ENCODE measurements at places on chromosomes 2 and 18.

DNA sequence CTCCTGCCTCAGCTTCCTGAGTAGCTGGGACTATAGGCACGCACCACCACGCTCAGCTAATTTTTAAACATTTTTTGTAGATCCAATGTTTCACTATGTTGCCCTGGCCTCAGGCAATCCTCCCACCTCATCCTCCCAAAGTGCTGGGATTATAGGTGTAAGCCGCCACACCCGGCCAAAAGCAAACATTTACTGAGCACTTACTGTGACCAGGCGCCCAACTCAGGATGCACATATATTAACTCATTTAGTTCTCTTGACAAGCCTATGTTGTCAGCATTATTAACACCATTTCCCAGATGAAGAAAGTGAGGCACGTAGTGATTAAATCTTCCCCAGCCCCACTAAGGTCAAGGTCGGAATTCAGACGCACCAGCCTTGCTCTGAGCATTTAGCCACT, 41.1 kb downstream of the TMEM37 start:
- DNase-seq: no peak

DNA sequence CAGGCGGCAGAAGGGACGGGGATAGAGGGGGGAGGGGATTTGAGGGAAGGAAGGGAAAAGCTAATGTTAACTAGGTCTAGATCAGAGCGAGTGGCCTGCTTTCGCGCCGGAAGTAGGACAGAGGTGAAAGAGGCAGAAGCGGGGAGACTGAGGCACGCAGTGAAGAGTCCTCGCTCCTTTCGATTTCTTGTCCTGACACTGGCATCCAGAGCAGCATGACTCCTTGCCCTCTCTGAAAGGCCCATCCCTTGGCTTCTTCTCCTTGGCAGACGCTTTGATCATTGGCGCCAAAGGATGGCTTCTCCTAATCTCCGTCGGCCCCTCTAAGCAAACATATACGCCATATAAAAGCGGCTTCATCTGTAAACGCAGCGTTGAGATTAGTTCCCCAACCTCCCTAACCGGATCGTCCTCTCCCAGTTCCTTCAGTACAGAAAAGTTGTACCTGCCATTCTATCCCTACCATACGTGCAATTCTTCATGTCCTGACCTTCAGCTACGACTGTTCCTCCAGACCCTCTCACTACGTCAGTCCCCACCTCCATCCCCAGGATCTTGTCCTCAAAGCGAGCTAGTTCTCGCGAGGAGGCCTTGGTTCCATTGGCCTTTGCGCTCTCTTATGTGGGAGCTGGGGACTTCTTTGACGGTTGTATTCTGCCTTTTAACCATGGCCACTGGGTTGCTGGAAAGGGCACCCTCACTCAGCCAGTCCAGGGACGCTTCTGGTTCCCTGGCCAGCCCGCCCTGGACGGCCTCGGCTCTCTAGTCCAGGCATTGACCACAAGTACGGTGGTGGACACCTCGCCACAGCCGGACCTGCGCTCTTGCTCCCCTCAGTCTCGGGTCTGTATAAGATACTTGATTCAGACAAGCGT, 857 bp upstream of the NEUROD1 start:
- no peak for DNase-seq

- no peak for DNase-seq
These were observed 107.8 kb downstream of the LYPD1 start for GRCh38 chr2:132562245-132562644.

DNA sequence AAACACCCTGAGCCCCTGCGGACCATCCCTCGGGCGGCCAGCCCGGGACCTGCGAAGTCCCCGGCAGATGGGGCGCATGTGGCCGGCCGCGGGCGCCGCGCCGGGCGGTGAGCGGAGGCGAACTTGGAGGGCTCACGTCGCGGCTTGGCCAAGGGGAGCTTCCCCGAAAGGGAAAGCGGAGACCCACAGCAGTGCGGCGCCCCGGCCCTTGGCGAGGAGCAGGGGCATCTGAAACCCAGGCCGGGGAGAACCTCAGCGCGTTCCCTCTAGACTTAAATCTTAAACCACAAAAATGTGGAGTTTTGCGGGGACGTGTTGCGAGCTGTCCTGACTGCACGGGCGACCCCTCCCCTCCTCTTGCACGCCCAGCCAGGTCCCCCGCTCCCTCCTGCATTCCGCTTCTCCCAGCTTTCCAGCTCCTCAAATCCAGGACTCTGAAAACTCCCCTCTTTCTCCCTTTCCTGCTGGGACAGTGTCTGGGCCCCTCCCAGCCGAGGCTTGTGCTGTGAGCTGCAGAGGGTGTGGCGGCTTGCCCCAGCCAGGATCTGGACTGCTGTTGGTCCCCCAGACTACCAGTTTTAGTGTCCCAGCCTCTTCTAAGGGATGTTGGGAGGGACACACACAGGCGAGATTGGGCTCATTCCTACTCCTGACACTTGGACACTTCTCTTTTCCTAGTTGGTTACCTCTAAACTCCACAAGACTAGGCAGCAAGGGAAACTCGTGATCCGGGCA, 1.3 kb downstream of the FMNL2 start:
- DNase-seq: peak; percentile 76

DNA sequence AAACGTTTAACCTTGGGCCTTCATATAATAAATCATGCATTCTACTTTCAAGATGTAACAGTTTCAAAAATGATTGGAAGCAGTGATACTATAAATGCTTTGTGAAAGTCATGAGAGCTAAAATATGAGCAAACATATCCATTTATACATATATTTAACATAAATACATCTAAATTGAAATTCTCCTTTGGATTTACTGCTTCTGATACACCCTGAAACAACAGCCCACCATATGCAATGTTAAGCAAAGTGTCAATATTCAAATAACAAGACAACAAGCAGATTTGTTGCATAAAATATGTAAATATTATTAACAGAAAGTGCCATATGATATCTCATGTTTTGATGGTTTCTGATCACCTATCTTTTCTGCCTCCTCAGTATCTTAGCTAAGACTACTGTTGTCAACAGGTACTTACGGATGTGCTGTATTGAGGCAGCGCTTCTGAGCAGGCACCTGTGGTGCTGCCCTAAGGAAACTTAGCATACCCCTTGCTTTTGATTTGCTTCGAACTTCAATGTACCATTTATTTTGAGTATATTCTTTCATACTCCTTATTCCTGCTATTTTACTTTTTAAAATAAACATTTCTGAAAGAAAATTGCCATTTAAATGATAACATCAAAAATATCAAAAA, 6.1 kb downstream of the FIGN start:
- no peak for DNase-seq

- peak; percentile 86 for DNase-seq
These were observed 918 bp upstream of the HNRNPLL start for GRCh38 chr2:38603402-38604290.

- no peak for DNase-seq
These were observed 7.6 kb upstream of the PRSS56 start for GRCh38 chr2:232512602-232513001.

- no peak for DNase-seq
These were observed 295.0 kb downstream of the RAD51AP2 start for GRCh38 chr2:17223211-17223610.

DNA sequence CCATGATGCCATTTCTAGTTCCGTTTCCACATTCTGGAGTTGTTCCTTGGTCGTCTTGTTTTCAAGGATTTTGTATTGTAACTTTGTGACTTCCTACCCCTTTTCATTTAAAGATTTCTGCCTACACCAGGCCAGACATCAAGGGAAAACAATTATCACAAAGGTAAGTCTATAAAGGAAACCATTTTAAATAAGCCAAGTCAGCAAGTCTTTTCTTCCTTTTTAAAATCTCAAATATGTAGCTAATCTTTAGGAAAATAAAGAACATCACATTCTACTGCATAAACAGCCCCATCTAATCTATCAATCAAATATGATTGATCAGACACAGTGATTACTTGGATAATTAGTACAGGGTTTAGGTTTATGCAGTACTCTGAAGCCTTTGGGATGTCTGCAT, 35.8 kb upstream of the INSIG2 start:
- no peak for DNase-seq

- DNase-seq: no peak
These were observed 3.2 kb downstream of the CNNM3 start for GRCh38 chr2:96819128-96819875.

GRCh38 chr18:21458788-21459187, 141.7 kb downstream of the ESCO1 start:
- DNase-seq: no peak

GRCh38 chr2:216319771-216320170, 52.5 kb downstream of the MARCHF4 start:
- DNase-seq: no peak

All from testis (tissue), 5 donors.